ENCODE measurements at places on chromosomes 6 and 20. TPM values are rescaled to one million over a fixed set of nuclear protein-coding genes. Genes with fewer than 3 reads are reported as not detected.

TRIM31 gene
- total RNA-seq: not detected

ZNF311 gene
- 0.17 TPM for total RNA-seq

MCHR2 gene
- total RNA-seq: not detected

OPRL1 gene
- total RNA-seq: 7.3 TPM

HSPA1L gene
- 2.4 TPM for total RNA-seq

RAET1G gene
- not detected for total RNA-seq

RCAN2 gene
- total RNA-seq: not detected

HM13 gene
- total RNA-seq: 94.3 TPM

XKR7 gene
- total RNA-seq: 0.10 TPM

PRPH2 gene
- 0.10 TPM for total RNA-seq

DSP gene
- not detected for total RNA-seq

C20orf141 gene
- total RNA-seq: not detected

TXNDC5 gene
- total RNA-seq: 62.6 TPM

CCM2L gene
- not detected for total RNA-seq

SERINC3 gene
- 56.7 TPM for total RNA-seq

Measured in B cell (primary cell).